ENCODE measurements at places on chromosomes 2 and 18. TPM values are rescaled to one million over a fixed set of nuclear protein-coding genes. Genes with fewer than 3 reads are reported as not detected.

- DNase-seq: no peak
Observed at GRCh38 chr2:101622210-101623030, 75.1 kb upstream of the MAP4K4 start.

The EGR4 gene
- not detected for polyA plus RNA-seq

- DNase-seq: no peak
Observed at GRCh38 chr2:145800151-145801091, 1280.5 kb upstream of the ZEB2 start.

DNA sequence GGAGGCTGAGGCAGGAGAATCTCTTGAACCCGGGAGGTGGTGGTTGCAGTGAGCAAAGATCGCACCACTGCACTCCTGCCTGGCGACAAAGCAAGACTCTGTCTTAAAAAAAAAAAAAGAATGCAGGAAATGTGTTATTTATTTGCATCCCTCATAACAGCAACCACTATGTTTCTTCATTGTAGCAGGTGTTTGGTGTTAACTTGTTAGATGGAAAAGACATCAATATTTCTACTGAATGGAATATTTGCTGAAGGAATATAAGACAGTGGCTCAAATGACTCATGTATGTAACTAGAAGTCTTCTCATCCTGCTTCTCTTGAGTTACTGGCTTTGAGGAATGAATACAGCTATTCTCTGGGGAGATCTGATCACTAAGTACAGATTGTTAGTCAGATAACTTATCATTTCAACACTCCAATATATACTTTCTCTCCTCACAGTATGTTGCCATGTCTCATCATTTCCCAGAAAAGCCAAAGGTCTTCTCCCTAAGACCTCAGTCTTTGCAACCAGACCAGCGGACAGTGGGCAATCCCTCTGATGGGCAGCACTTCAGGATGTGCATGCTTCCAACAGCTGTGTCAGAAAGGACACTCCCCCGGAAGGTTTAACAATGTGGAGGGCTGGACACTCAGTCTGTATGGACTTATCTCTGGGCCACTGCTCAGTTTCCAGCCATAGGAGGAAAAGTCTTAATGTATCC is 104.4 kb upstream of the STK17B start:
- no peak for DNase-seq

The SPATA3 gene
- polyA plus RNA-seq: not detected
